ENCODE measurements at places on chromosomes 13 and 19.

DNA sequence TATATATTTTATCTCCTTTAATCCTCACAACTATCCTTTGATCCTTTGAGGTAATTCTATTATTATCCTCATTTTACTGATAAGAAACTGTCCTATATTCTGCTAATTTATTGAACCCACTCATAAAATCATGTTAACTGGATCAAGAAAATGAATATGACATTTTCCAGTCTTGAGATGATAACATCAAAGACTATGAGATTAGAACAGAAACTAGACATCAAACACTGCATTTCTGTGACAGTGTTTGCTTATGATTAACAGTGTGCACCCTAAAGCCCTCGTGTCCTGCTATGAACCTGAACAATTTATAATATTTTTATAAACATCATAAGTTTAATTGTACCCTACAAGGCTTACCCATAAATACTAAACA is 96.3 kb downstream of the TBC1D4 start:
- no peak for DNase-seq

GRCh38 chr19:7210359-7210758 is 83.9 kb downstream of the INSR start:
- DNase-seq, result no peak

DNA sequence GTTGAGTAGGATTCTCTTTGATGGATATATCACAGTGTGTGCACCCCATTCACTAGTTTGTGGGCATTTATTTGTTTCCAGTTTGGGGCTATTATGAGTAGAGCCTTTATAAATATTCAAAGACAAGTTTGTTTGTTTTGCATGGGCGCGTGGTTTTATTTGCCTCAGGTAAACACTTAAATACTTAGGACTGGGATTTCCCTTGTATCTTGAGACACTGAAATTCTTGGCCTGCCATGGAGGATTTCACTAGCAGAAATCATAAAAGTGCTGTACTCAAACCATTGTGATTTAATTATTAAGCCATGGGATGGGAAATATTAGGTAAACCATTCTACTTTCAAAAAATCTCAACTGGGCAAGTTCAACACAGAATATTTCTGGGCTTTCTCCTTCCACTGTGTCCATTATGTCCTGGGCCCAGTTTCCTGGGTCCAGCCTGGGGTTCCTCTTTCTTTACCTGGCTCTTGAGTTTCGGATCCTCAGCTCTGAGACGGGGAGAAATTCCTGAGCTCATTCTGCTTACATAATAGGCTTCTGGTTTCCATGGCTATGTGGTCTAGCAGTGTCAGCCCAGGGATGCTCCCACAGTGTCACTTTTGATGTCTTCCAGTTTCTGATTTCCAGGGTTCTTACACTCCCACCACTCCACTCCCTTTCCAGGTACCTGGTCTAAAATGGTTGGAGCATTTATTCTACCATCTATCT is 14.4 kb downstream of the MYO16 start:
- DNase-seq, result no peak

GRCh38 chr13:78102121-78102677 is 183.6 kb upstream of the EDNRB start:
- DNase-seq, result no peak

DNA sequence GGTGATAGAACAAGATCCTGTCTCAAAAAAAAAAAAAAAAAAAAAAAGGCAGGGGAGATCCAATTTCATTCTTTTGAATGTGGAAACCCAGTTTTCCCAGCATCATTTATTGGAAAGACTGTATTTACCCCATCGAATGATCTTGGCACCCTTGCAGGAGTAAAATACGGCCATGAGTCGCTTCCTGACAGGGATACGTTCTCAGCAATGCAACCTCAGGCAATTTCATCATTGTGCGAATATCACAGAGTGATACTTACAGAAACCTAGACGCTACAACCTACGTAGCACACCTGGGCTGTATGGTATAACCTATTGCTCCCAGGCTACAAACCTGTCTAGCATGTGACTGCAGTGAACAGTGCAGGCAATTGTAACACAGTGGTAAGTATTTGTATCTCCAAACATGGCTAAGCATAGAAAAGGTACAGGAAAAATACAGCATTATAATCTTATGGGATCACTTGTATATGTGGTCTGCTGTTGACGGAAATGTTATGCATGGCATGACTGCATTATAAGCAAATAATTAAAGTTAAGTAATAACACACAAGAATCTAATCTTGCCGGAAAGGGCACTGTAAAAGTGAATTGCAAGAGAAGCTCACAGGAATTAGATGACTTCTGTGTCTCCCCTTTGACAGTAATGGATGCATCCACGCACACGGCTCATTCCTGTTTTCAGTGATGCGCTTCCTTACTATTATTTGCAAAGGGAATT is 24.1 kb downstream of the RFX2 start:
- DNase-seq, result no peak

GRCh38 chr19:11331502-11331901 is 8.0 kb downstream of the RAB3D start:
- DNase-seq, result no peak

- DNase-seq, result no peak
Observed at GRCh38 chr13:52459668-52460067, 4.4 kb downstream of the CKAP2 start.

- no peak for DNase-seq
Observed at GRCh38 chr13:88979465-88980175, 1308.4 kb downstream of the SLITRK5 start.
